ENCODE measurements at places on chromosomes 3 and 15. TPM values are rescaled to one million over a fixed set of nuclear protein-coding genes. Genes with fewer than 3 reads are reported as not detected.

- DNase-seq = no peak
Observed at GRCh38 chr3:185207481-185207880, 46.4 kb downstream of the EHHADH start.

DNA sequence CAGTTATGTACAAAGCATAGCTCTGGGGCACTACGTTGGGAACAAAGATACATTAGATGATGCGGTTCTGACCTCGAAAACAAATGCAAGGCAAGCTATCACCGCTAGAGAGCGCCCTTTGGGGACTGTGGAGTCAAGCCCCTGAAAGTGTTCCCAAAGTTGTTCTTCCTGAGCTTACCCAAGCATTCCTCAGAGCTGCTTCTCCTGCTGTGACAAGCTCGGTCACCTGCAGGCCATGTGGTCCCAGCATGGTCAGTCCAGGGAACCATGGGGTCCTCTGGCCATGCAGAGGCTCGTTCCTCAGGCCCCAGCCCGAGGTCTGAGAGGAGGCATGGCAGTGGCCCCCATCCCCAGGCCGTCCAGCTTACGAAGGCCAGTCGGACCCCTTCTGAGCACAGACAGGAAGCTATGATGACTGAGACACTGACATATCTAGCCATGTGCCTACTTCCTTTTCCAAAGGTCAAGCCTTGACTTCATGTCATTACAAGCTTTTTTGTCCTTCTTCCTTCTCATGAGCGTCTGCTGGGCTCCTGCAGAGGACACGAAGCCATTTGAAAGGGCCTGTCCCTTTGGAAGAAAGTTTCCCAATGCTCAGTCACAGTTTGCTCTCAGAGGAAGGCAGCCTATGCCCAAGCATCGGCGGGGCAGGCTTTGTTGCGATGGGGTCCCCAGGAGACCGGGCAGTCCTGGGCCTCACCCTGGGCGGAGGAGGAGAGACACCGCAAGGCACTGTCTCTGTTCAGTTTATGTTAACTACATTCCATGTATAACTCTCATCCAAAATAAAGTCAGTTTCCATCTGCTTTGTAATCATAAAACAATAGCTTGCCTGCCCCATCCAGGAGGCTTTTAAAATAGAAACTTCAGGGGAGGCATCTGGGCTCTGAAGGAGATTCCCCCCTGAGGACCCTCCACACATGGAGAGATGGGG is 79.3 kb downstream of the ATP10A start:
- peak; percentile 61 for DNase-seq

SLC25A38 gene
- total RNA-seq = 19.6 TPM

DNA sequence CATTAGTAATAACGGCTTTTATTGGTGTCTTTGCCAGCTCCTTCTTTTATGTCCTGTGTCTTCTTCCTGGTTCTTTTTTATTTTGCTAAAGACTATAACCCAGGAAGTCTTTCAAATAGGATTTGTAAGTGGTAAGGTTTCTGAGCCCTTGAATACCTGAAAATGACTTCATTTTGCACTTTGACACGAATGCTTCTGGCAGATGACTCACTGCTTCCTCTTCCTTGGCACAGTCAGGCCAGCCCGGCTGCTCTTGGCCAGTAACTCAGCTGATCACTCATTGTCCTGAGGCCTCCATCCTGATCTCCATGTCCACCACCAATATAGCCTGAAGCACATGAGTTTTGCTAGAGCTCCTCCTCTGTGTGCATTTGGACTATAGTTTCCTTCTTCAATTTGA is 48.7 kb upstream of the NR2E3 start:
- no peak for DNase-seq

HIGD2B gene
- not detected for total RNA-seq
